ENCODE measurements at places on chromosomes 7 and 10. TPM values are rescaled to one million over a fixed set of nuclear protein-coding genes. Genes with fewer than 3 reads are reported as not detected.
A peak's percentile ranks its signal among the peaks of the same experiment; 100 is the strongest.

- no peak for DNase-seq
Observed at GRCh38 chr7:56009695-56010094, 41.5 kb downstream of the PSPH start.

- no peak for DNase-seq
Observed at GRCh38 chr10:30155401-30155800, 96.0 kb upstream of the JCAD start.

DNA sequence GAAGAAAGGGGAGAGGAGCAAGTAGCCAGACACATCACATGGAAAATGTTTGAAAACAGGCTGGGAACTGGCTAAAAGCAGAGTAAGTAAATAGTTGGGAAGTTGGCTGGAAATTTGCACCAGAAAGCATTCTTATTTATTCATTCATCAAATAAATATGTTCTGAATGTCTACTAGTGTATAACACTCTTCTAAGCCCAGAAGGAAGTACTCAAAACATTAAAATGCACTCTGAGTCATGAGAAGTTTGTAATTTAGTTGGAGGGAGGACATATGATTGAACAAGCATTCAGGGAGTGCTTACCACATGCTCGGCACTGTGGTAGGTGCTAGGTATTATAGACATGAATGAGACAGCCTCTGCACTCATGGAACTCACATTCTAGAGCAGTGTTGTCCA is 37.0 kb upstream of the CNNM1 start:
- DNase-seq: no peak

- peak; percentile 29 for DNase-seq
Observed at GRCh38 chr7:30510124-30511075, 5.8 kb upstream of the GGCT start.

GRCh38 chr10:94149702-94150101 is 156.0 kb downstream of the PLCE1 start:
- DNase-seq: no peak

DNA sequence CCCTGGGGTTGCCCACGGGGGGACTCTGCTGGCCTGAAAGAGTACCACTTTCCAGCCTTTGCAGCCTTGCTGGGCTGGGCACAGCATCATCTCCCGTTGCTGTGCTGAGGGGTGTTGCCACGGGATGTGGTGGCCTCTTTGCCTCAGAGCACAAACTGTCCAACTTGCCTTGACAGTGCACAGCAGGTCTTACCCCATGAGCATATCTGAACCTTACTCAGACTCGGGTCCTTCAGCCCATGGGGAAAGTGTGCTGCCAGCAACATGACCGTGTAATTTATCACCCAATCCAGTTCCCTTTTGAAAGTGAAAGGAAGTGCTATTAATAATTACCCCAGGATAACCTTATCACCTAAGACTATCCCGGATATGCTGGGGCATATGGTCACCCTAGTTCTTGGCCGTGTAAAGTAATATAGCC is 46.8 kb downstream of the TBXAS1 start:
- no peak for DNase-seq

GRCh38 chr7:36185756-36186155 is 32.7 kb downstream of the EEPD1 start:
- no peak for DNase-seq

DNA sequence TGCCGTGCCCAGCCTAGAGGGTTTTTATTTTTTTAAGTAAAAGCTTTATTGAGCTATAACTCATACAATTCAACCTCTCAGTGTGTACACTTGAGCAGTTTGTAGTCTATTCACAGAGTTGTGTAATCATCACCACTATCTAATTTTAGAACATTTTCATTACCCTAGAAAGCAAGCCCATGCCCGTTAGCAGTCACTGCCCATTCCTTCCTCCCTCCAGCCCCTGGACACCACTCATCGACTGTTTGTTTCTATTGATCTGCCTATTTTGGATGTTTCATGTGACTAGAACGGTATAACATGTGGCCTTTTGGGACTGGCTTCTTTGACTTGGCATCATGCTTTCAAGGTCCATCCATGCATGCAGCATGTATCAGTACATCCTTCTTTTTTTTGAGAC is 25.7 kb upstream of the SEC61A2 start:
- DNase-seq: no peak

- DNase-seq: no peak
Observed at GRCh38 chr10:36173364-36173763, 531.3 kb upstream of the FZD8 start.

DNA sequence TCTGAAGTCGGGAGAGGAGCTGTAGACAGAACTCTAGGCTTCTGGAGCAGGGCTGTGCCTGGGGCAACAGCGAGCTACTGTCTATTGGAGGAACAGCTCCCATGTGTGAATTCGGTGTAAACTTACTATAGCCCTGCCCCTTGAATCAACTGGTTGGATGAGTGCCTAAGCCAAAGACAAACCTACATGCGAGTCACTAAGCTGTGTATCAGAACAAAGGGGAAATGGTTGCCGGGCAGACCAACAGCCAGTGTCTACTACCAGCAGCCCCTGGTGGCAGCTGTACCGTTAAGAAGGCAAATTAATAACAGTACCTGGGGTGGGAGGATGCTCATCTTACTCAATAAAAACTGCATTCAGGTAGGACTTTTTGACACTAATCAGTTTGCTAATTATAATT is 343.6 kb downstream of the ACTR3B start:
- DNase-seq: no peak

GRCh38 chr7:2610466-2610865 is 21.3 kb upstream of the TTYH3 start:
- no peak for DNase-seq

DNA sequence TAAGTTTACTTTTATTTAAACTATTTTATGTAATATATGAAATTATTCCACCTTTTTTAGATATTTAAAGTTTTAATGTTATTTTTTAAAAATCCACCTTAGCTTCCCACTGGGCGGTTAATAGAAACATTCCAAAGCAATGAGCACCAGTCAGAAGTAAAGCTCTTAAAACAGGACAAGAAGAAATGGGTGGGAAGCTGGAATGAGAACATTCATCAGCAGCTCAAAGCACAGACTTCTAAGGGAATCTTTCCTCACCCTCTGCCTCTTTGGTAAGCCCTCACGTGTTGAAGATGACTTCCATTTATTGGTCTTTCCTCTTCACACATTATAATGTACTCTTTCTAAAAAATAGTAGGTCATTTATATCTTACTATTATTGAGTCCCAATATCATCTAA is 3.1 kb downstream of the AGMO start:
- no peak for DNase-seq

GRCh38 chr7:26653430-26654399 is 210.7 kb downstream of the SKAP2 start:
- DNase-seq: no peak

STEAP2 gene
- total RNA-seq: 0.06 TPM

SMKR1 gene
- 1.5 TPM for total RNA-seq

SH2D4B gene
- total RNA-seq: 0.17 TPM

ADAM8 gene
- 87.2 TPM for total RNA-seq

ANK3 gene
- total RNA-seq: 90.1 TPM

CPA2 gene
- total RNA-seq: not detected
